ENCODE measurements at places on chromosomes 3 and 15.

DNA sequence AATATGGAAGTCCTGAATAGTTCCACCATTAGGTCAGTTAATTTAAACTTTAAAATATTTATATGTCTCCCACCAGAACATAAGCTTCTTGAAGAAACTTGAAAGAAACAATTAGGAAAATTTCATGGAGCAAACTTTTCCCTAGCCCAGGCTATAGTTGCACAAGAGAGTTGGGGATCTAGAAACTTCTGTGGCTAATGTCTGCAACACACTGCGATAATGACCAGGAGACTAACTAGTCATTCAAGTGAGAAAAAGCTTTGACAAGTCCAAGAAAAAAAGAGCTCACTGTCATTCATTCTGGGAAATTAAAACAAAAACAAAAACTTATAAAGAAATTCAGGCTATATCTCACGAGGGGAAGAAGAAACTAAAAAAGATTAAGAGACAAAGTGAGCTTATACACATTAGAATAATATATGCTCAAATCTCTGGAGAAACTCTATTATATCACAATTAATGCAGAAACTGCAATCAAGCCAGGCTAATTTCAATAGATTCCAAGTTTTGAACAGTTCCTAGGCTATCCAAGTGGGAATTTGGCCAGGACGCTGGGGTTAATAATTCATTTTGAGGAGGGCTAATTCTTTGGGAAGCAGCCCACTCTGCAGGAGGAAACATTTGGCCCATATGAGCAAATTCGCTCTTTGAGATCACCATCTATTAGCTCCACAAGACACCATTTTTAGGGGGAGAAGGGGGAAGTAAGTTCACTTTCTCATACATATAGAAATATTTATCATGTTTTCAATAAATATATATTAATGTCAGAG, 134.6 kb downstream of the MEIS2 start:
- no peak for DNase-seq

GRCh38 chr15:36977659-36978058, 122.7 kb downstream of the MEIS2 start:
- DNase-seq = no peak

DNA sequence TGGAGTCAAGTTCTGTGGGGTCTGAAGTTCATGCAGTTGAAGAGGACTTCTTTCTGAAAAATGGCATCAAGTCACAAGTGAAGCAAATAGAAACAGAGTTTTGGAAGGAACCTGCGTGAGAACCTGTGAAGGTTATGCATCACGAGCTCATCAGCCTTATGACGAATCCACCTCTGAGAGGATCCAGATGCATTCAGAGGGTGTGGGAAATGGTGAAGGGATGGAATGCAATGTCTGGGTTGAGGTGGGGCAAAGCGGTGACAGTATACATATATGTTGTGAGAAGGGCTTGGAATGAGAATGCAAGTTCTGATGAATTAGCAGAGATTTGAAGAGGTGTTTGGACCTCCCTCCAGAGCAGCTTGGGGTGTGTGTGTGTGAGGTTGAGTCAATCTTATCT, 382.1 kb upstream of the TBL1XR1 start:
- DNase-seq = no peak

DNA sequence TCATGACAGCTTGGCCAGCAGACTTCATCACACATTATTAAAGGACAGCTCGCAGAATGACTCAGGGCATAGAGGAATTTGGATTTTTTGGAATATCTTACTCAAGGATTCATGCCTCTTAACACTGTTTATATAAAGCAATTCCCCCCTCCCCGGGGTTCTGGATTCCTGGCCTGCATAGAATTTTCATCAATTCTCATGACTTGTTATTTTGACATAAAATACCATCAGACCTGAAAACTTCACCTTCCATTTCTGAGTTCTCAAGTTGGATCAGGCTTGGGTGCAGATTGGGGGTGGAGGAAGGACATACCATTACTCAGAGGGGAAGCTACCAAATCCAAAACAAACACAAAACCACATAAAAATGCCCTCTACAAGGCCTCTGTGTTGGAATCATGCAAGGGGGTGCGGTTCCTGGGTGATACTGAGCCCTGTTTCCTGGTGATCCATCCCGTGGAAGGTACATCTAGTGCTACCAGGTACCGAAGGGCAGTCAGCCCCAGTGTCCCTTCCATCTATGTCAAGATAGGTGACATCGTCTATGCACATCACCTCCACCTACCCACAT, 95.3 kb downstream of the DAPK2 start:
- no peak for DNase-seq

GRCh38 chr3:147813256-147813655, 404.1 kb downstream of the ZIC1 start:
- DNase-seq = no peak

DNA sequence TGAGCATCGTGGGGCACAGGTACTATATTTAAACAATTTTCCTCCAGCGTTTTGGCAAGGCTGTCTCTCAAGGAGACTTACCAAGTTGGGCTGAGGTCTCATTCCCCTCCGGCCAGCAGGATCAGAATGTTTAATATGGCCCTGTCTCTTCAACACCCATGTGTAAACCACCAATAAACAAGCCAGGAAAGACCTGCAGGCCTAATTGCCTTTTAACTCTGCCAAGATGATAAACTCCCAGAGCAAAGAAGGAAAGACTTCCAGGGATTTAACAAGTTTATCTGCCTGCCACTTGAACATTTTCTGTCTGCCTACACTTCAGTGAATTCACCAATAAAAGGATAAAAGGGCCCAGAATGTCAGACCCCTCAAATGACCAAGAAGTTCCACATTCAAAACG, 130.3 kb upstream of the WNT5A start:
- no peak for DNase-seq
